Epithelial cell of prostate (primary cell): ENCODE measurements at places on chromosomes 13 and 19.

GRCh38 chr13:80945328-80945727, 604.4 kb upstream of the SPRY2 start:
- no peak for DNase-seq

GRCh38 chr19:34178274-34178610, 5.9 kb downstream of the LSM14A start:
- DNase-seq: no peak

GRCh38 chr13:29355029-29355428, 240.5 kb downstream of the SLC7A1 start:
- DNase-seq: no peak

DNA sequence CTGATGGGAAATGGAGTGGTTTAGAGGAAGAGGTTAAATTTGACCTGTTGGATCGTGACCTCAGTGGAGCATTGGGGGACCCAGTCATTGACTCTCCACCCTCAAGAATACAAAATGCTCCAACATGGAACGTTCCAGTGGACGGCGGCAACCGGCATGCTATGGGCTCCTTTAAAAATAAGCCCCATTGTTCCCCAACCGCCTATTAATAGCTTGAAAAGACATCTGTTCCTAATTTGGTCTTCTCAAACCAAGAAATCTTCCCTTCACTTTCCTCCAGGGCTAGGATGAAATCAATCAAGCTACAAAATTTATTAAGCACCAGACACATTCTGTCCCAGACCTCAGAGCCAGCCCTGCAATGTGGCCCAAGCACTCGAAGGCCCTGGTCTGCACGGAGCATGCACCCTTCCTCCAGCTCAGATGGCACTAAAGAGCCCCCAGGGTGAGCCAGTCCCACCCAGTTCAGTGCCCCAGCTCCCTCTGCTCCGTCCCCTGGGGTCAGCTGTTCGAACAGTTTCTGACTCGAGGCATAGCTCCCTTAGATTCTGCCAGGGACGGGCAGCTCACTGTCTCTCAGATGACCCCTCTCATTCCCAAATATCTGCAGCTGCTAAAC, 22.5 kb upstream of the VSTM2B start:
- DNase-seq: no peak

DNA sequence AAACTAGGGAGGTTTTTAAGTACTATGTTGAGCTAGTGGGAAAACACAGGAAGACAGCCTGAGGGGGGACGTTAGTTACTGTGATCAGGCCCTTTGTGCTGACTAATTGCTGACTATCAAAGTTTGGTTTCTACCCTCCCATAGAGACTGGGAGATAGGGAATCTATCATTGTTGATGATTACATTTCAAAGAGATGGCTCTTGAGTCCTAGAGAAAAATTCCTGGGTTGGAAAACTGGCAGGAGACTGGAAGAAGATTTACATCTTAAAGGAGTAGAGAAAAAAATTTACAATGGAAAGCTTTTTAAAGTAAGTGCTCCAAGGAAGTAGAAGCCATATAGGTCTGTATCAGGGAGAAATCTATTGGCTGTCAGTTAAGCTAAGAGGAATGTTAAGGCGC, 522.0 kb upstream of the KLHL1 start:
- DNase-seq: no peak

DNA sequence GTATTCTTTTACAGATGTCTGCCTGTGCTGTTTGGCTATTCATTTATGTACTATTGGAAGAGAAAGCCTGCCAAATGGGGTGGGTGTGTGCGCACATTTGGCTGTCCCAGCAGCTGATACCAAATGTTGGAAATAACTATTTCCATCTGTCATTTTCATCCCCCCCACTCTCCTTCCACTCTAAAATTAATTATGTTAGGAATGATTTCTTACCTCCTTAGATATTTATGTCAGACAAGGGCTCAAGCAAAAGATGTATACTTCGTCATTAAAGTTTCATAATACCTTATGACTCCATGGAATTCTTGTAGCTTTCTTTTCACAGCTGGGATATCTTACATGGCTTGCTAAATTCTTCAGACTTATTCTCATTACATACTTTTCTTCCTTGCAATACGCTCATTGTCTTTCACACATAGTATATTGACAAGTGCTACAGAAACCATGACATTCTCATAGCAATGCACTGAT, 18.6 kb downstream of the ITM2B start:
- DNase-seq: no peak

DNA sequence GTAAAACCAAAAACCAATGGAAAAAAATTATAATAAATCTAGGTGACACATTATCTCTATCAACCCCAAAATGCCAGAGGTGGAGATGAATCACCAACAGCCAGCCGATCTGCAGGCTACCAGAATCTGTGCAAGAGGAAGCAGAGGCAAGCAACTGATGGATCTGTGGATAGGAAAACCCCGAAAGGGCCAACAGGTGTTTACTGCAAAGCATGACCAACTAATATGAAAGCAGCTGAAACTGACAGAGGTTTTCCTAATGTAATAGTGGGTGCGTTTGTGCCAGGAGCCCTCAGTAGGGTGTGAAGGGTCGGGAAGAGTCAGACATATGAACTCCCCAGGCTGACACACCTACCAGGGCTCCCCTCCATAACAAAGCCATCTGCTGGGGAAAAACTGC, 554.6 kb downstream of the RFC3 start:
- DNase-seq: no peak

- DNase-seq: no peak
Measured at GRCh38 chr13:110625771-110626321, 10.5 kb downstream of the NAXD start.

DNA sequence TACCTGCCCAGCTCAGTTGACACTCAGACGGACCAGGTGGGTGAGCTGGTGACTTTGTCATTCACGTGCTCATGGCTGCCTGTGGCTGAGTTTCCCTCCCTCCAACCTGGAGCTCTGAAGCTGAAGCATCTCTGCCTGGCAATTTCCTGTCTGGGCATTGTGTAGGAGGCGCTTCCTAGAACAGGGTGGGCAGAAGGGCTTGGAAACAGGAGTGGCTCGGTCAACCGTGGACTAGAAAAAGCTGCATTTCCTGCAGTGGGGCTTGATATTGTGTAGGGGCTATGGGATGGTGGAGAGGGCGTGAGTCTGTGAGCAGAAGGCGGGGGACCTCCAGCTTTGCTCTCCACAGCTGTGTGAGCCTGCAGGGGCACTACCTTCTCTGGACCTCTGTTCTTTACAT, 278.3 kb downstream of the TEX29 start:
- no peak for DNase-seq

- DNase-seq: no peak
Measured at GRCh38 chr13:103759361-103759760, 693.1 kb upstream of the SLC10A2 start.

- no peak for DNase-seq
Measured at GRCh38 chr13:59266478-59267063, 897.2 kb downstream of the DIAPH3 start.
